Fibroblast of skin of left quadriceps (primary cell): ENCODE measurements at places on chromosomes 5 and 9.

DNA sequence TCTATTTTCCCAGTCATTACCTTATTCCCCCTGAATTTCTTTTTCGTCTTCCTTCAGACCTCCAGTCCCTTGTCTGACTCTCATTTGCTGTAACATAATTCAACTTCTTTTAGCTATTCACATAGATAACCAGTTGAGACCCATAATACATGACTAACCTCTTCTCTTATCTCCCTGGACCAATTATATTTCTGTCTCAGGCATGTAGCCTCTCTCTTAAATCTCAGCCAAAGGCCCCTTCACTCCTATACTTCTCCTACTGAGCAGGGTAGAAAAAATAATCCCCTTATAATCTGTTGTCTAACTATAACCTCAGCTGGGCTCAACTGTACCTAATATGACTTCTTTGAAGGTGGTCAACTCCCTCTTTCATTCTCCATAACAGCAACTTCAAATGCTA is 20.9 kb downstream of the RANBP6 start:
- no peak for DNase-seq

DNA sequence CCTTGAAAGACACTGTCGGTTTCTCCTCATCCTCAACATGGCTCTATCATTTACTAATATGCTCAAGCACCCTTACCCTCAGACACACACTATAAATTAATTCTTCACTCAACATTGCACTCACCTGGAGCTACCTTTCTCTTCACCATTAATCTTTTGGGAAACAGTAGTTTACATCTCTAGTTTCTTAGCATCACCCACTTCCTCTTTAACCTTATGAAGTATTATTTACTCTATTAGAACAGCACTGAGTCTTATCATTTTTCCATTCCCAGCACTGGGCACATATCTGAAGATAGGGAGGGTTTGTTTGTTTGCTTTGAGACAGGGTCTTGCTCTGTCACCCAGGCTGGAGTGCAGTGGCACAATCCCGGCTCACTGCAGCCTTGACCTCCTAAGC is 213.5 kb downstream of the SMARCA2 start:
- no peak for DNase-seq

GRCh38 chr5:143402553-143403333 is 743 bp downstream of the NR3C1 start:
- DNase-seq = no peak

DNA sequence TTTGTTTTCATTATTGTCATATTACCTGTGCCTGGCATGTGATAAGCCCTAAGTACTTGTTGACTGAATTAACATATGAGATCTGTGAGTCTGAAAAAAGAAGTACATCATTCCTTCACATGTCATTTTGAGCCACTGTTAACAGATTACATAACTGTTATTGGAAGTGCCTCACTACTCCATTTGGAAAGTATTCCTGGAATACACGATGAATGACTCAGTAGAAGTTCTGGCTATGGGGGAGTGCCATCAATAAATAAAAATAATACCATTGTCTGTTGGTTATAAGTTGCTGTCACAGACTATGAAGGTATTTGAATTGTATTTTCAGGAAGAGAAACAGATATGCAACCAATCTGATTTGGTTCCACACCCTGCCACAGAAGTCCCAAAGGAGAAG is 12.9 kb downstream of the NIPSNAP3B start:
- no peak for DNase-seq

DNA sequence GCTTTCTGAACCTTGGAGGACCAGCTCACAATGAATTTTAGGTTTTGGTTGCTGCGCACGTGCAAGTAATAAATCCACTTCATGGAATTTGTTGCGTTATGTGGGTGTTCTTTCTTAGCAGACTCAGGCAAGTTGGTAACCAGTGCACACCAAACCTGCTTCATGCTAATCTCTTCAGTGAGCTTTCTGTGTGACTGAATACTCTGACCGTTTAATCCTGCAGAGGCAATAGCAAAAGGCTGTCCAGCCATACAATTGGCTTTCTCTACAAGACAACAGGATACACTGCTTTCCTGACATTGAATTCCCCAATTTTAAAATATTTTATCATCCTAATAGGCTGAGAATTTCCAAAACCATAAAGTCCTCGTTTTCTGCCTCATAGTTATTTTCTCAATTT is 10.3 kb downstream of the UGT3A2 start:
- no peak for DNase-seq

DNA sequence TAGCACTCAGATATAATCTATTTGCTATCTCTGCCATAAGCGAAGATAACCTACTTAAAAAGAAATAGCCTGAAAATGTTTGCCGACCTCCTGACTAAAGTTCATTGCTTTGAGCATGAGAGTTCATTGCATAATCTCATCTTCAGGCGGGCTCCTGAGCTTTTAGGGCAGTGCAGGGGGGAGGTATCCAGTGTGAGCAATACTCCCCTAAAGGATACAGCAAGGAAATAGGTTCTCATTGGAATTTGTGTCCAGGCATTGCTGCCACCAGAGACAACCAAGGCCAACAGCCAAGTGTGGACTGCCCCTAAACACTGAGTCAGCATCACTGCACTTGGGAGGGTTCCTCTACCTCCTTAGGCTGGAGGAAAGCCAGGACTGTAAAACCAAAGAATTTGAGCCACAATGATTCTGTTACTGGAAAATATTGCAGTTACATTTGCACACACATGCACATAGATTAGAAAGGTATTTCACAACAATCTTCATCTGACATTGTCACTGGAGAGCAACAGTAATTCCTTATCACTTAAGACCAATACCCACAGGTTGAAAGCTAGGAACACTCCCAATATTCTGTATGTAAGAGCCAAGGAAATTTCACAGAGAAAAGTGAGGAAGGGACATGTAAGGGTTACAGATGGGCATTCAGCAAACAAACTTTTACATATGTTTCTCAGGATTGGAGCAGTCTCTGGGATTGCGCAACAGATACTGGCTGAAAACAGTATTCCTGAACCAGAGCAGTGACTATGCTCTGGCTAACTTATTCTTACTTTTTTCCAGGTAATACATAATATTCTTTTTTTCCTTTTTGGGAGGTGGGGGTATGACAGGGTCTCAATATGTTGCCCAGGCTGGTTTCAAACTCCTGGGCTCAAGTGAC is 98.6 kb upstream of the TLE1 start:
- DNase-seq = peak; percentile 95

DNA sequence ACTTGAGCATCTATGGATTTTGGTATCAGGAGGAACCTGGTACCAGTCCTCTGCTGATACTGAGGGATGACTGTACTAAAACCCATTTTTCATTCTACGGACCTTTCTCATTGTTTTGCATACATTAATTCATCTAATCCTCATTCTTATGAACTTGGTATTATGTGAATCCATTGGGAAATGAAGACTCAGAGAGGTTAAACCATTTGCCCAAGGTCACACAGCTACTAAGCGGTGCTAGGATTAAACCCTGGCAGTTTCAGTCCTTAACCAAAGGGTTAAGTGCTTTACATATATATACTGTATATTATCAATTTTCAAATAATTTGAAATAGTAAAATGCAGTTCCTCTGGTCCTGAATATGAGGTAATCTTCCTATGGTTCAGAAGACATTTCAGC is 3.8 kb downstream of the CAMLG start:
- DNase-seq = no peak

DNA sequence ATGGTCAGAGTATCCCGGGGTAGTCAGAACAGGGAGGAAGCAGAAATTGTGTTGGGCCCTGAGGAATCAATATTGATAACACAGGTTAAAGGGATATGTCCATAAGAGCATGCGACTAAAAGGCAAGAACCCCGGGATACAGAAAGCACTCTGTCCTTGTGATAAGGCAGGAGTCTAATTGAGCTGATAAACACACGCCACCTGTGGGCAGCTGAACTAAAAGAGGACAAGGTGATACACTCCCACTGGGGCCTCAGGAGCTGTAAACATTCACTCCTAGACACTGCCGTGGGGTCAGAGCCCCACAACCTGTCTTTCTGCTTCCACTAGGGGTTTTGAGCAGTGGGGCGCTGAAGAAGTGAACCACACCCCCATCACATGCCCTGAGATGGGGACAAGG is 144.7 kb upstream of the MPDZ start:
- DNase-seq = no peak

DNA sequence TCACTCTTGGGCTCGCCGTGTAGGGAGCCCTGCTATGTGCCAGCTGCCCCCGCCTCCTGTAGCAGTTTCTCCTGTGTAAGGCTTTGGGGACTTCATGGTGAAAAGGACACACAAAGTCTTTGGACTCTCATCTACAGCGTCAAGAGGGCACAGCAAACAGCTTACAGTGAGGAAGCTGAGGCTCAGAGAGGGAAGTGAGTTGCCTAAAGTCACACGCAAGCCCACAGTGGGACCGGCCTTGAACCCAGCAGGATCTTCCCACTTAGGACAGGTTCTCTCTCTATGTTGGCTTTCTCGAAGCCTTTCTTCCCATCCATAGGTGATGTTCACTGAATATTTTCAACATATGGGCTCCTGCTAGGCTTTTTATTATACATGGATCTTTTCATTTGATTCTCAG is 9.8 kb upstream of the PRRX2 start:
- no peak for DNase-seq

GRCh38 chr9:15104826-15105420 is 194.7 kb upstream of the FREM1 start:
- DNase-seq = no peak

GRCh38 chr5:181223729-181224389 is 778 bp downstream of the TRIM41 start:
- DNase-seq = no peak

DNA sequence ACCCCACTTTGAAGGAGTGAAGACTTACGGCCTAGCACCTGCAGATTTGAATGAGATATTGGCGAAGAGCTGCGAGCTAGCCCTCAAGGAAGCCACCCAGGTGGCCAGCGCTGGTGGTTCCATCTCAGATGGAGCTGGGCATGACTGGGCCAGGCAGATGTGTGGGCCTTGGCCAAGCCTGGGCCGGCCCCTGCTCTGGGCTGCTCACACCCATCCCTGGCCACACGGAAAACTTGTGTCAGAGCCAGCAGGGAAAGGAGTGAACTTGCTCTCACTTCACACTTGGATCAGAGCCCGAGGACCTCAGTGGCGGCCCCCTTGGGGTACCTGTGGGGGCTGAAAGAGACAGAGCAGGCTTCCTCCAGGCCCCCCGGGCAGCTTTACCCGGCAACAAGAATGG is 44.2 kb downstream of the ROPN1L start:
- DNase-seq = no peak

DNA sequence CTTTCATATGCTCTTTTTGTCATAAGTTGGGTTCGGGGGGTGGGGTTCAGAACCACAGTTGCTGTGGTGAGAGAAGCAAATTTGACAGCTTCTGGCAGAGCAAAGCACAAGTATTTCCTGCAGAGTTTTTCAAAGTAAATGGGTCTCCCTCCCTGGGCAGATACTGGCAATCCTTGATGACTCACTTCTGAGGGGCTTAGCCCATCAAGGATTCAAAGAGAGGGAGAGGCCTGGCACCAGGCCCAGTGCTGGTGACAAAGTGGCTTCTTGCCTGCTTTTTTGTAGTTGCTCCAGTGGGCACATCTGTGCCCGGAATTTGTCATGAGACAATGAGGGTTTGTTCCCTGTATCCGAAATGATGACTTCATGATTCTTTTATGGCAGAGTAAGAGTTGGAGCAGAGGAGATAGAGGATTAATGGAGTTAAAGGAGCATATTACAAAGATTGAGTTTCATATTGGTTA is 46.6 kb upstream of the TNC start:
- DNase-seq = peak; percentile 36

DNA sequence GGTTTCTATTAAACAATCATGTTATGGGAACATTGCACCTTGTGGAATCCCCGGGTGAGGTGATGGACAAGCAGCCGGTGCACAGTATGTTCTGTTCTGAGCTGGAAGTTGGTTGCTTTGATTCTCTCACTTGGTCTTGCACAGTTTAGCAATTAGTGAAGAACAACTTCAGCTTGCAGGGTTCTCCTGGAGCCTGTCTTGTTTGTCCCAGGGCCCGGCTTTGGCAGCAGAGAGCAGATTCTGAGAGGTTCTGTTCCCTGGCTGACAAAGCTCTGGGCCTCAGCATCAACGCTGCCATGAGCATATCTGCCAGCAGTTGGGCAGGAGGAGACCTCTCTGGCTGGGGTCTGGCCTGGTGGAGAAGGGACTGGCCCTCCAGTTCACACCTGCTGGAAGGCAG is 16.9 kb downstream of the GADD45G start:
- no peak for DNase-seq

DNA sequence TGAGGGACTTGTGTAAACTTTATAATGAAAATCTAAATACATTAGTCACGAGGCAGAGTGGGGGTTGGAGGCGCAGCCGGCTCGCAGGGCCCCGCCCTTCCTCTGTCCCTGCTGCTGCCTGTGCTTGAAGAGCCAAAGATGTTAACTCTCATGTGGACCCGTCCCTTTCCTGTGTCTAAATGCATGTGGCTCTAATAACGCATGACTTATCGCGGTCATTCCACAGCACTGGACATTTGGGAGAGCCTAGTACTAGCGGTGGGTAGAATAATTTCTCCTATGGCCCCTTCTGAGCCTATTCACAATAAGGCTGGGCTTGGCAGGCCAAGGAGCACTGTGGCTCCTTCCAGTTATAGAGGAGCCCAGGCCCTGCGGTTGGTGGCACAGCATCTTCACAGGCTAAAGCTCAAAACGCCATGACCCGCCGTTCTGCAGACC is 82.3 kb upstream of the SIMC1 start:
- no peak for DNase-seq

DNA sequence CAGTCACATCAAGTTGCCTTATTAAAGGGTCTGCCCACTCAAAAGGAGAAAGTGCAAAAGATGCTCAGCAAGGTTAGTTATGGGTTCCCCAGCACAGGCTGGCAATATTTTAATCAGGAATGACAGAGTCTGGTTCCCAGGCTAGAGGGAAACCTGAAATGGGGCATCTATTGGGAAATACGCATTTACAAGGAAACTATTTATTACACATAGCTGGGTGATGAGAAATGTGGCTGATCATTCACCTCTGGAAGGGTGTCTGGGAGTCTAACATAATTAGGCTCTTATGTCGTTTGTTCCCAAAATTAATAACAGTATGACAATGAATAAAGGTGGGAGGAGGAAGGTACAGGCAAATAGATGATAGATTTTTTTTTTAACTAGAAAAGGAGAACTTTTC is 314.7 kb downstream of the ENC1 start:
- DNase-seq = no peak

DNA sequence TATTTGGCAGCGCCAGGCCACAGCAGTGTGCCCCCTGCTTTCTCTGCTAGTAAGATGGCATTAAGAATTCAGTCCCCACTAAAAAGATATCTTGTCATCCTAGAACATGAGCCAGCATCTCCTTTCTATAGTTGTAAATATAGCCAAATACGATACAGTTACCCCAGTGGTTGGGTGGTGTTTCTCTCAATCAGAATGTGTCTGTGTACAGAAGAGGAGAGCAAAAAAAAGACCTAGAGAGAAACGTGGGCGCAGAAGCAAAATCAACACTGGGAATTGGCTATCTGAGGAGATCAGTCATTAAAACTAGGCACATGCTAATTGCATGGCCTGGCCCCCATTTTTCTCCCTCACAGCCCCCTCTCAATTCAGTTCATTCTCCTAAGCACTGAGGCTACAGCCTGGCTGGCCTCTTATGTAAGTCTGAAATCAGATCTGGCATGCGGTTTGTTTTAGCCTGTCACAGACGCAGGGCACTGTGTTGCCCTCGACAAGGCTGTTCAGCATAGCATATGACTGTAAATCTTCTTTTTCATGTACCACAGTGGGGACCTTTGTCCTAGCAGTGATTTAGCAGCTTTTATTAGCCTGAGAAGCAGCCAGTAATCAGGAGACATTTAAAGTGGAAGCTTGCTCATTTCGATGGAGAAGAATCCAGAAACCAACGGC is 57.8 kb downstream of the RORB start:
- DNase-seq = no peak
